ENCODE measurements at places on chromosomes 1 and 21.

- DNase-seq: no peak
These were observed 154.1 kb upstream of the ETV3 start for GRCh38 chr1:157292302-157292701.

- DNase-seq: no peak
These were observed 19.1 kb upstream of the LRRC3 start for GRCh38 chr21:44436111-44436611.

DNA sequence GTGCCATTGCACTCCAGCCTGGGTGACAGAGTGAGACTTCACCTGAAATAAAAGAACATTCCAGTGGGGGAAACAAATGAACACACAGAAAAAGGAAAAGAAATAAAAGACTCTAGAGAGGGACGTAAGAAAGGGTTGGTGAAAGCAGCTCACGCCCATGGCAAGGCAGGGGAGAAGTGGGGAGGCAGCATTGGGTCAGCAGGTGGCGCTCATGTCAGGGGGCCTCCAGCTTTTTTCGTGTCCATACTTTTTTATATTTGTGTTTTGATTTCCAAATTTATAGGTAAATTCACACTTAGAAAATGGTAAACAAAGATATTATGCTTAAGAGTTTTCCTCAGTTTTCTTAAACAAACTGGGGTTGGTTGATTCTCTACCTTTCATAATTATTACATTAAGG is 45.5 kb downstream of the VPS13D start:
- DNase-seq: peak; percentile 7

DNA sequence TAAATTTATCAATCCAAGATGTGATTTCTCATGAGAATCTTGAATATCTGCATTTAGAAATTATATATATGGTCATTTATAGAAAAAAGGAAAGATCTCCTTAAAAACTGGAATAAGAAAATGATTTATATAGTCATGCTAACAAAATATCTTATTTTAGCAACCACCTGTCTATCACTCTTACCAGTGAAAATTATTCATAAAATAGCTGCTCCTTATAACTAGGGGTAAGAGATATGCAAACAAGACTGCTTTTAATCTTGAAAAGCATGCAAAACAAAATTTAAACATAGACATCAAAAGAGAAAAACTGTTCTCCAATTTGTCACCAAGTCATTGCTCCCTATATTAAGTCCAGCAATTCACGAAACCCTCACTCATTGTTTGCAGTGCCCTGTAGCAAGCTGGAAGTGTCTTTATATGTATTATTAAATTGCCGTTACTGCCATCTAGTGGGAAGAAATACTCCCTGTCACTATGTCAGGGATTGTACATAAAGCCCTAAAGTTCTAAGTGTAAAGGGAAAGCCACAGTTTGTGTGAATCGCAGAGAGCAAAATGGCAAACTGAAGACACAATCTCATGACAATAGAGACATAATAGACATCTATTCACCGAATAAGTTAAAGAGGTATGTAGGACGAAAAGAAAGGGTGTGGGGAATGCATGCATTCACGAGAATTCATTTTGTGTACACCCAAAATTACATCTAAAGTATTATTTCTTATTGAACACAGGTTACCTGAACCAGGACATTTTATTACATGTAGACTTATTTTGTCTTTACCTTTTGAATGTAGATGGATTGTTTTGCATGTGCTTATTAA is 600.5 kb downstream of the USP25 start:
- peak; percentile 68 for DNase-seq

- no peak for DNase-seq
These were observed 94.7 kb downstream of the DMRTB1 start for GRCh38 chr1:53553734-53554509.

GRCh38 chr1:225697428-225697827 is 44.5 kb upstream of the ENAH start:
- DNase-seq: no peak
